ENCODE measurements at places on chromosomes 16 and 17.

DNA sequence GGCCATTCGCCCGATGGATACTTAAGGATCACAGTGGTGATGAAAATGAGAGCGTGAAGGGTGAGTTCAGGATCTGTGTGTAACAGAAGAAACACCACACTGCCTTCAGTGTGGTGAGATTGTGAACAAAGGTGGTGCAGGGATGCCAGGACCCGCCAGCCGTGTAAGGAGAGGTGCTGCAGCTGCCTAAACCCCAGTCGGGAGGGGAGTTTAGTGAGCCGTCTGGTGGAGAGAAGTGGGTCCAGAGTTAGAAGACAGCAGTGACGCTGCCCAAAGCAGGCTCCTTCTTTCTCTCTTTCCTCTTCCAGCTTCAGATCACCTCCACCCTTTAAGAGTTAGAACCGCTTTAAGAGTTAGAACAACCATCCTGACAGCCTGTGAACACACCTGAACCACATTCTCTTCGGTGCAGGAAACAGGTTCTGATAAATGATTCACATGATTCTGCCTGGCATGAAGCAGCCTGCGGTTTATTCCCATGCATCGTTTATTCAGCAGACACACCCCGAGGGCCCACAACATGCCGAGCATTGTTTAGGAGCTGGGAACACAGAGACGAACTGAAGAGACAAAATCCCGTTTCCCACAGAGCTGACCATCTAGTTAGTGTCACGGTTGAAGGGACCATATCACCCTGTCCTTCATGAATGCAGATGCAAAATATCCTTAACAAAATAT lies 84.0 kb upstream of the DNAH17 start:
- no peak for DNase-seq

DNA sequence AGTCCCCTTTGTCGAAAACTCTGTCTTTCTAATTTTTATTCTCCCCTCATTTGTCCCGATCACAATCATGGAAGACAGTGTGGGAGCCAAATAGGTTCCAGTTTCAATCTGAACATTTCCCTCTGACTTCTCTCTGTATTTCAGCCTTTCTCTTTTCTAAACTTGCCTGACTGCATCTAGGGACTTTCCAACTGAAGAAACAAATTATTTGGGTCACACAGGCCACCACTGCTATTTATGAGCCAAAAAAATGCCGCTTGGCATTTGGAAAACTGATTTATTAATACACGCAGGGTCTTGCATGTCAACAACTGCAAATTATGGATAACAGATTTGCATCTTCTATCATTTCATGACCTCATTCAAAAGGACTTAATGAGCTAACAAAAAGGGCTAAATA lies 55.2 kb upstream of the ELAC2 start:
- DNase-seq = no peak

- no peak for DNase-seq
Observed at GRCh38 chr17:77115510-77115909, 25.3 kb upstream of the SEC14L1 start.

GRCh38 chr17:76820039-76820438 lies 48.2 kb upstream of the MGAT5B start:
- peak; percentile 7 for DNase-seq

DNA sequence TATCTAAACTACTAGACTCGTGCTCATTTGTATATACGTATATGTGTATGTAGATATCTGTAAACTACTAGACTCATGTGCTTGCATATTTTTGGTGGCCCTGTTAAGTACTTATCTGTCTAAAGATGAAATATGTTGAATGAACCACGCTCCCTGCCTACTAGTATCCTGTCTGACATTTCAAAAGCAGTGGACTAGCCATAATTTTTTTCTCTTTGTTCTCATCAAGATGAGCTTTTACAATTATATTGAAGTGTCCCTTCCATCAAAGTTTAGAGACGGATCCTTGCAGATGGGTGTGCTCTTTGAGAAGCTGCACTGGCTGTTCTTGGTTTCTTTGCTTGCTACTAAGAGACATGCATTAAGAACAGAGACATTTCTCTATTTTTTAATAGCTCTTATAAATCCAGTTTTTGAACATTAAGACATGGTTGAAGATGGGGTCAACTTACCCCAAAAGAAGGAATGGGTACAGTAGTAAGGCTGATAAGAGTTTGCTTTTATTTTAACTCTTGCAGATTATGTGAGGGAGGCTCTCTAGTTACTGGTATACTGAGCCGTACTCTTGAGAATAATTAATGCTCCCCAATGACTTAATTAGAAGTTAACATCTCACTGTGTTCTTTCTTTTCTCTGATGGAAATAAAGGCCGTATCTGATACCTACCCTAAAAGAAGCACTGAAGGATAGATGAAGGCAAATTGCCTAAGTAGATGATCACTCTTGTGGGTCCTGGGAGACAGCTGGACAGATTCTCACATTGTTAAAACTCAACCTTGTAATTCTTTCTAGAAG lies 3.4 kb downstream of the CNTNAP4 start:
- no peak for DNase-seq

DNA sequence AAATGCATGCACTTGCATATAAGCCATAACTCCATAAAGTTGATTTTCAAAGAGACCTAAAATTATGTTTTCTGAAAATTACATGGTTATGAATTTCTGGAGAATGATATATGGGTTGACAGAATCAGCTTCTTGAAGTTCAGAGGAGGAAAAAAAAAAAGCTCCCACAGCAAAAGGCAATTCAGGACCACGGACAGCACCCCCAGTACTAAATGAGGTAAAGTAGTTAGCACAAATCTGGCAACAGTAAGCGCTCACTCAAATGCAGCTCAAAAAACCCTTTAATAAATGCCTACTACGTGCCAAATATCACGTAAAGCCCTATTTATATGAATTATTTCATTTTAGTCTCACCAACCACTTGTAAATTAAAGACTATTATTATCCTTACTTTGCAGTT lies 135.2 kb downstream of the SHISA9 start:
- peak; percentile 79 for DNase-seq

DNA sequence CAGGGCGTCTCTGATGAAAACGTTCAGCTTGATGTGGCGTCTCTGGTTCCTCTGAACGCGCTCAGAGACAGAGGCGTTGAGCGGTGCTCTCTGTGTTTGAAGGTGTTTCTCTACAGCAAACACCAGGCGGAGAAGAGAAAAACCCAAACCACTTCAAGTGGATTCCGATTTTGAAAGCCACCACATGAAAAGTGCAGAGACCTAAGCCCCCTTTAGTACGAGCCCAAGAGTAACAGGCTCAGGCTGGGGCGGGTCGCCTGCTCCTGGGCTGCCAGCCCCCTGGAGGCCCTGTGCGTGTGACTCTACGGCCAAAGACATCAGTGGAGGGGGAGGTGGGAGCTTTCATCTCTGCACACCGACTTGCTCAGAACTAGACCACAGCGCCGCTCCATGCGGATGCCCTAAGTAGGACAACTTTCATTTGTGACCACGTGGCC lies 328.4 kb downstream of the MAF start:
- no peak for DNase-seq

- peak; percentile 52 for DNase-seq
Observed at GRCh38 chr17:76943781-76944213, 75.6 kb downstream of the MGAT5B start.

DNA sequence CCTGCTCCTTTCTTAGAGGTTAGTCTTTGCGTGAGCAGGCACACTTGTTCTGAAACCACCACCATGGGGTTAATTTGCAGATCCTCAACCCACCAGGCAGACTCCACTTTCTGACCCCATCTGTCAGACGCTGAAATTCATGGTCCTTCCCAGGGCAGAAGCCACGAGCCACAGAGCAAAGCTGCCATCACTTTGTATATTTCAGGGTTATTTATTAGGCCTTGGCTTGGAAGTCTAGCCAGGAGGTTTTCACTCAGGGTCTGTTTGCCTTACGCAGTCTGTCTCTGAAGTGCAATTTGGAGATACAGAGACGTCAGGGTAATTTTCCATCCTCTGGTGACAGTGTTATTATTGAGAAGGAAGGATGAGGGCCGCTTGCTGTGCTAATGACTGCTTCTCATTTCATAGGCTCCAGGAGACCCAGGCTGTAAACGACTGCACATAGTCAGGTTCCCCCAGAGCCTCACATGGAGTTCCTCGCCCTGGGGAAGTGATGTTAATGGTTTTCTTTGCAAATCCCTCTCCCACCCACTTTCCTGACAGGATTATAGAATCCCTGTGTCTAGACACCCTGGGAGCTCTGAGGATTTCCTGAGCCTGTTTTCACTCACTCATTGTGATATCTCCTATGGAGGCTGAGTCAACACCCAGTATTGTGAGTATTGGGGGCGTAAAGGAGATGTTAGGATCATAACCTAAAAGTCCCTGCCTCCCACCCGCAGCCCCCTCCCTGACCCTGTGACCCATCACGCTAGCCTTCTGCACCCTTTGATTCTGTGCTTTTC lies 269.0 kb downstream of the ABCC12 start:
- DNase-seq = peak; percentile 86

GRCh38 chr16:85546585-85547447 lies 66.3 kb upstream of the GSE1 start:
- DNase-seq = no peak
